ENCODE measurements at places on chromosomes 4 and X. TPM values are rescaled to one million over a fixed set of nuclear protein-coding genes. Genes with fewer than 3 reads are reported as not detected.
A peak's percentile ranks its signal among the peaks of the same experiment; 100 is the strongest.

The CXCR3 gene
- total RNA-seq = not detected

The LRP2BP gene
- 0.31 TPM for total RNA-seq

The SPANXB1 gene
- total RNA-seq = not detected

GRCh38 chr4:73068491-73069337, 802 bp downstream of the COX18 start:
- H3K36me3 ChIP-seq = peaks cover 17% of the 10 kb centered on the region
- peak overlapping the region; percentile 88 for H3K4me3 ChIP-seq
- peak overlapping the region; percentile 92 for H3K27ac ChIP-seq
- no peaks in the 10 kb centered on the region for H3K27me3 ChIP-seq
- no peak for DNase-seq
- H3K4me1 ChIP-seq = peaks cover 24% of the 10 kb centered on the region

GRCh38 chr4:10584042-10584441, 100.5 kb downstream of the CLNK start:
- peak overlapping the region; percentile 29 for H3K27ac ChIP-seq
- H3K4me1 ChIP-seq = peaks cover 16% of the 10 kb centered on the region
- H3K4me3 ChIP-seq = peak overlapping the region; percentile 46

DNA sequence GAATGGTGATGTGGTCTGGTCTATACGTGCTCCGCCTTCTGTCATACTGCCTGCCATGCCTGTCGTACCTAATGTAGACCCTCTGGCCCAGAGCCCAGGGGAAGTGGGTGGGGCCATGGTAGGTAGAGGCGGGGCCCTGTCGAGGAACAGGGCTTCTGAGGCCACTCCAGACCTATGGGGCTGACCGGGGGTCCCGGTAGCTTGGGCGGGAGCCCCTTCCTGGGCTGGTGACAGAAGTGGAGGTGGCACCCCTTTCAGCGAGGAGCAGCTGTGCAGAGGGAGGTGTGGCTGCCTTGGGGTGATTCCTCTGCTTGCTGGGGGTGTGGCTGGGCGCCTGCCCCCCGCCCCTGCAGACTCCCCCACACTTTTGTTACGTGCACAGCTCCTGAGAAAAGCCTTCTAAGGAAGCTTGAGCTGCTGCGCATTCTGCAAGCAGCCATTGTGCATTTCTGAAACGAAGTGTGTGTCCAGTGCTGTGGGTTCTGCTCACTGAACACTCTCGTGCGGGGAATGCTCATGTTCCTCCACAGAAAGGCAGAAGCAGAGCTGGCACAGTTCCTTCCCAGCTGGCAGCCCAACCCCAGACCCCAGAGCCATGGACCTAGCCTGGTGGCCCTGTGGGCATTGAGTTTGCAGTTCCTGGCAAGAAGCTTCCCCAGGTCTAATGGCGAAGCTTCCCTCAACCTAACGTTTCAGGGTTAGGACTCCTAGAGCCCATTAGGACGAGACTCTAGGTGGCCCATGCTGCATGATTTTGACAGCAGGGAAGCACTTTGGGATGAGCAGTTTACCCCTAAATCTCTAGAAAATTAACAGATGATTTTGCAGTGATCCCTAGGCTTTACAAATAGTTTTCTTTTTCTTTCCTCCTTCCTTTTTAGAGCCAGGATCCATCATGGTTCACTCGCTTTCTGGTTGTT, 72.7 kb upstream of the HGFAC start:
- peak overlapping the region; percentile 61 for H3K4me3 ChIP-seq
- peaks cover 34% of the 10 kb centered on the region for H3K4me1 ChIP-seq
- H3K27ac ChIP-seq = peak overlapping the region; percentile 78
- H3K27me3 ChIP-seq = no peaks in the 10 kb centered on the region

DNA sequence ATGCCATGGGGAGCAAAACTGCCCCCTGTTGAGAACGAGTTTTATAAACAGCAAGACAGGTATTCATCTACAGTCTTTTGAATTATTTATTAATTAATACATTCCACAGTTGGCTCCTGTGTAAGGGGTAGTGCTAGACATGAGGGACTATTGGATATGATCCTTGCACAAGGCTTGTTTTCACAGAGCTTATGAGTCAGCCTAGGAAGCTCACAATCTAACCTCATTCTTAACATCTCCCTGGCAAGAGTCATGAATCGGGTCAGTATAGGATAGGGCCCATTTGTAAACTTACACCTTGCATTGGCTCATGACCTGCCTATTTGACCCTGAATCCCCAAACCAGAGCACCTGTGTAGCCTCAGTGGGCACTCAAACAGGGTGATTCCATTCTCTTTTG, 209.1 kb upstream of the HCCS start:
- H3K36me3 ChIP-seq = no peaks in the 10 kb centered on the region
- no peak for DNase-seq
- peaks cover 10% of the 10 kb centered on the region for H3K4me1 ChIP-seq
- no peak overlapping the region for H3K4me3 ChIP-seq
- no peak overlapping the region for H3K27ac ChIP-seq
- H3K27me3 ChIP-seq = no peaks in the 10 kb centered on the region

Data from osteocyte (in vitro differentiated cells).